ENCODE measurements at places on chromosomes 7 and 10. TPM values are rescaled to one million over a fixed set of nuclear protein-coding genes. Genes with fewer than 3 reads are reported as not detected.

The NACAD gene
- 1.9 TPM for total RNA-seq

The TRIM56 gene
- total RNA-seq = 13.5 TPM

- no peak for DNase-seq
Measured at GRCh38 chr10:30185916-30186315, 126.5 kb upstream of the JCAD start.

- no peak for DNase-seq
Measured at GRCh38 chr7:13050703-13051102, 363.3 kb downstream of the ARL4A start.

DNA sequence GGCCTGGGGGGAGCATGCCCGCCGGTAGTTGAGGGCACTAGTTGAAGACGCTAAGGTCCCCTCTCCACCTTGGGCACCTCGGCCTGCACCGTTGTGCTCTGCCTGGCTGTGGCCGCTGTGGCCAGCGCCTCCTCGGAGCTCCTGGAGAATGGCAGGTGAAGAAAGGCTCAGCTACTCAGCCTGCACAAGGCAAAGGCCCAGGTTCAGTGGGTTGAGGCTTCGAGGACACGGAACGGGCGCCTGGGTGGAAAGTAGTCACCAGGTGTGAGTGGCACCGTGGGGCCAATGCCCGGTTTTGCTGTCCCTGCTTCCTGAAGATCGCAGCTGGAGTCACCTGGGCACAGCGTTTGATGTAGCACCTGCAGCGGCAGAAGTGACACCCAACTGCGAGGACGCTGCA is 12.4 kb upstream of the ZNF716 start:
- no peak for DNase-seq

All from urinary bladder (tissue), 4 donors.